ENCODE measurements at places on chromosomes 1 and 21.

GRCh38 chr1:234500269-234500668 is 21.3 kb upstream of the TARBP1 start:
- no peak for DNase-seq

DNA sequence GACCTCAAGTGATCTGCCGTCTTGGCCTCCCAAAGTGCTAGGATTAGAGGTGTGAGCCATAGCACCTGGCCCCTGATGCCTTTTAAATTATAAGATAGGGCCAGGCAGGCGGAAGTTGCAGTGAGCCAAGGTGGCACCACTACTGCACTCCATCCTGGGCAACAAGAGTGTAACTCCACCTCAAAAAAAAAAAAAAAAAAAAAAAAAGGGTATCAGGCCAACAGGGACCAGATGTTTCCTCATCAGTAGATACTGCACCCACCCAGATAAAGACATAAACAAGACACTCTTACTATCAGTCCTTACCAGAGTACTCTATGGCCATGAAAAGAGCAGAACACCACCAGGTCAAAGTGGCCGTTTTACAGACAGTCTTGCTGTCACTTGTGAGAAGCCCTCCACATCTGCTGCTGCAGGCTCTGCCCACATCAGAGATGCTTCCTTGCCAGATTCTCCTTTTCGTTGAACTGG is 3.3 kb downstream of the C21orf58 start:
- DNase-seq: no peak

GRCh38 chr1:47440599-47441081 is 2.8 kb downstream of the FOXD2 start:
- DNase-seq: peak; percentile 50

GRCh38 chr1:109632671-109633346 is 13.2 kb downstream of the AMPD2 start:
- DNase-seq: peak; percentile 48

DNA sequence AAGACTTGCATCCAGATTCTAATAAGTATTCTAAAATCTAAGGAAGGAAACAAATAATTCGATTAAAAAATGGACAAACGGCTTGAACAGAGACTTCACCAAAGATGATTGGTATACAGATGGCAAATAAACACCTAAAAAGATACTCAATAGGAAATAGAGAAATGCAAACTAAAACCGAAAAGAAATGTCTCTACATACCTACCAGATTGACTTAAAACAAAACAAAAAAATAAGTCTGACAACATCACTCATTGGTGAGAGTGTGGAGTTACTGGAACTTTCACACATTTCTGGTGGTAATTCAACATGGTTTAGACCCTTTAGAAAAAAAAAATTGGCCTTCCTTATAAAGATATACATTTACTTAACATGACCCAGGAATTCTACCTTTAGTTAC is 869.8 kb downstream of the TTLL7 start:
- no peak for DNase-seq

GRCh38 chr1:109909561-109909960 is 1.1 kb upstream of the CSF1 start:
- no peak for DNase-seq

DNA sequence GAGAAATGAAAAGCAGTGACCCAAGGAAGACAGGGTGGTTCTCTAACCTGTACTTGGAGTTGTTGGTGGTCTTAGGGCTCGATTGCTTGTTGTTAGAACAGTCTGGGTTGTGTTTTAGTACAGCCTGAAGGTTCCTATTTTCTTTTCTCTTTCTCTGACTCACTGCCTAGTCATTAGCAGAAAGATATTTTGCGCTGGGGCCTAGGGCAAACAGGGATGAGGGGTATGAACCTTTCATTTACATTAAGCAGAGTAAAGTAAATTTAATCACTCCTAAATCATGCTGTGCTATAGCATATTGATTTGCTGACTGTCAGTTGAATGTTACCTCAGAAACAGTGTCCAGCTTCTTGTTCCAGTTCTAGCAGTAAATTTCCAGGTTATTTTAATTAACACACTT is 197.2 kb downstream of the RWDD3 start:
- no peak for DNase-seq

- DNase-seq: no peak
Measured at GRCh38 chr1:115658646-115659045, 16.9 kb downstream of the VANGL1 start.

- peak; percentile 63 for DNase-seq
Measured at GRCh38 chr1:22710701-22711049, at the start of gene EPHB2. Gene EPHB2 (plus strand): TSS chr1:22710839. CDS start chr1:22710983, 144 bp downstream.

GRCh38 chr1:66598670-66599069 is 64.7 kb downstream of the SGIP1 start:
- DNase-seq: no peak

- DNase-seq: no peak
Measured at GRCh38 chr1:13628711-13629110, 45.1 kb downstream of the PDPN start.

DNA sequence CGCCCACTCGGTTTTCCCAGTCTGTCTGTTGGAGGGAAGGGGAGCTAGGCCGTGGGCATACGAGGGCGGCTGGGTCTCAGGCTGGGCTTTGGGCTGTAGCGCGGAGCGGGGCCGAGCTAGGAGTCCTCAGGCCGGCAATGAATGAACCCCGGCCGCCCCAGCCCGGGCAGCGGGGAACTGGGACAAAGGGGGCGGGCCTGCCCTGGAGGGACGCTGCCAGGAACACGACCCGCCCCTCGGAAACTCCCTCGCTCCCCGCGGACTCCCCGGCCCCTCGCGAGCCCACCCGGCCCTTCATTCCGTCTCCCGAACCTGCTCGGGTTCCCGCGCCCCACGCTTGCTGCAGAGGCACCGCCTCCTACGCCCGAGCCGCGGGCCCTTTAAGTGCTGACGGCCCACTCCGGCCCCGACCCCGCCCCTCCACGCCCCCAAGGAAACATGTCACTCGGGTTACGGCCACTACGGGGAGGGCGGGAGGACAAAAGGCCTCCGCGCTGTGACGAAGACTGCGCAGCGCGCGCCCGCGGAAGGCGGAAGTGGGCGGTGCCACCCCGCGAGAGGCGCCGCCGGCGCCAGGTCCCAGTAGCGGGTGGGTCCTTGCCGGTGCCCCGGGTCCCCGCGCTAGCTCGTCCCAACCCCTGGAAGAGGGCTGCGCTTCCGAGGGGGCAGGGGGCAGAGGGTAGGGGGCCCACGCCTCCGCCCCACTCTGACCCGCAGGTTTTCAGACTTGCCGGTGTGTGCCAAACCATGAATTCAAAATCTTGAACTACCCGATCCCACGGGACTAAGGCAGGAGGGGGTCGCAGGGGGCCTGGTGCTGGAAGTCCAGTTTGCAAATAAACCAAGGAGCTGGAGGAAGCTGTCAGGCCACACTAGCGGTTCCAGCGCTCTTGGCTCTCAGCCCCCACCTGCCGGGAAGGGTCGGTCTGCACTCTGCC is at the start of gene GALE:
GALE (minus strand) TSS at position 355 of the 938 bp plus-strand sequence. CDS start 1,747 bp downstream, outside the sequence.
- DNase-seq: peak; percentile 99

- no peak for DNase-seq
Measured at GRCh38 chr1:93207211-93207610, 26.7 kb downstream of the CCDC18 start.

- no peak for DNase-seq
Measured at GRCh38 chr1:209900734-209901133, 37.3 kb upstream of the SYT14 start.

GRCh38 chr1:115089420-115090185 is at the start of gene TSPAN2:
Gene TSPAN2 (minus strand): TSS chr1:115089503. CDS start chr1:115089432, 71 bp downstream.
- DNase-seq: peak; percentile 69

Data from colonic mucosa (tissue), 4 donors.